ENCODE measurements at places on chromosomes 7 and 10.

DNA sequence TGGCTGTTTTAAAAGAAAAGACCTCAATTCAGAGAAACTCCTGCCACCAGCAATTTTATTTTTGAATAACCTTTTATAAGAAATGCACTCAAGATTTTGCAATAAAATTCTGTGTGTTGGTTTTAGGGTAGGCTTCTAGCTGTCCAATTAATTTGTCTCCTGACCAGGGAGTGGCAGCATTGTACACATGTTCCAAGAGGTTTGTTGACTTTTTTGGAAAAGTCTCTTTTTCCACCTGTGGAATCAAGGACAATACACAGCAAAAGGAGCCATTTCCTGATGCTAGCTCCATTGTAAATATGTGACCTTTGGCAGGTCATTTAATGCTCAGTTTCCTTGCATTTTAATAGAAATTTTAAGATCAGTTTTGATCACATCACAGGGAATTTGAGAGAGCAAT lies 1.8 kb downstream of the GIMAP5 start:
- peak; percentile 20 for DNase-seq

GRCh38 chr7:92633211-92633906 lies 43.2 kb upstream of the FAM133B start:
- no peak for DNase-seq

DNA sequence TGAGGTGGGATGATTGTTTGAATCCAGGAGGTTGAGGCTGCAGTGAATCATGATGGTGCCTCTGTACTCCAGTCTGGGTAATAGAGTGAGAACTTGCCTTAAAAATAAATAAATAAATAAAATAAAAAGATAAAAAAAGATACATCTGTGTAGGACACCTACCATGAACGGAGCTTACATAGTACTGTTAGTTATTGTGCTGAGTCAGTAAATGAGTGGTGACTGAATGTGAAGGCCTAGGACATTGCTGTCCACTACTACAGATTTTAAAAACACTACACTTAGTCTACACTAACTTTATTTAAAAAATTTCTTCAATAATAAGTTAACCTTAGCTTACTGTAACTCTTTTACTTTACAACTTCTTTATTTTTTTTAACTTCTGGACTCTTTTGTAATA lies 106.7 kb upstream of the ETV1 start:
- DNase-seq: no peak

- no peak for DNase-seq
Measured at GRCh38 chr7:27151341-27151930, 947 bp downstream of the HOXA3 start.

DNA sequence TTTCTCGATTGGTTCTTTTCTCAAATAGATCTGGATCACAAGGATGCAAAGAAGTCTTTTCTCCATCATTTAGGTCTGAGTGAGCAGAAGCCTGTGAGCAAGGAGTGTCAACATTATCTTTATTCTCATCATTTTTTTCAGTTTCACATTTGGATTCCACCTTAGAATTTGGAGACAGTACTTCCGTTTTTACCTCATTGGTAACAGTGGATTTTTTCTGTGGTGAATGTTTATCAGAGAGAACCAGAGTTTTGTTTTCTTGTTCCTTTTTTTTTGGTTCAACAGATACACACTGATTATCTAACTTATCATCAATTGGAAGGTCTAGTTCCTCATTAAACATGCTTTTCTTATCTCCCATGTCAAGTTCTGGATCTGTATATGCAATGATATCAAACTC lies 151.3 kb downstream of the GALNT11 start:
- DNase-seq: no peak

DNA sequence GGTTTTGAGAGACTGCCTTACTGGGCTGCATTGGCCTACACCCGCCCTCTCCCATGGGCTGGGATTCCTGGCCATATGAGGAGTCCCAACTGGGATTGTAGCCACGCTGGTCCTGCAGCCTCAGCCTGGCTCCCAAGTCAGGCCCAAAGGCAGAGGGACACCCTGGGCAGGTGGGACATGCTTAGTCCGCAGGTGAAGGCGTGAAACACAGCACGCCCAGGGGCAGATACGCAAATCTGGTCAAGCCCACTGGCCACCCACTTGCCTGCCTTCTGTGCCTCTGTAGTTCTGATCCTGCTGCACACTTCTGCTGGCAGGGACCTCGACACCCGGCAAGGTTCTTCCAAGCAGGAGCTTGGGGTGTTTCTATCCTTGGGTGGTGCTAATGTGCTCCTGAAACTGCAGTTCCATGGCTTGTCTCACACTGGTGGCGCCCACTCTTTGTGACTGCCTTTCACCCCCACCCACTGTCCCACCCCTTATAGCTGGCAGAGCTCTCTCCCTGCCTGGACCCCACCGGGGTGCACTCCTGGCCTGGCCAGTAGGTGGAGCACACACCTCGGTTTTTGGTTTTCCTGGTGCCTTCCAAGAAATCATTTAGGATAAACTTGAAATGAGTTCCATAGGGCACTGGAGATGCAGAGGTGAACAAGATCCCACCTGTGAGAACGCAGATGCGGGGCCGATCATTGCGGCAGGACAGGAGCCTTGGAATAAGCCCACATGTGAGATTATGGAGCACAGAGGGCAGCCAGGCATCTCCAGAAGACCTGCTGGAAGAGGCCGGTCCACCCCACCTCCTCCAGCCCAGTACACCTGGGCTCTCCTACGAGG lies 47.9 kb downstream of the MKI67 start:
- DNase-seq: no peak

DNA sequence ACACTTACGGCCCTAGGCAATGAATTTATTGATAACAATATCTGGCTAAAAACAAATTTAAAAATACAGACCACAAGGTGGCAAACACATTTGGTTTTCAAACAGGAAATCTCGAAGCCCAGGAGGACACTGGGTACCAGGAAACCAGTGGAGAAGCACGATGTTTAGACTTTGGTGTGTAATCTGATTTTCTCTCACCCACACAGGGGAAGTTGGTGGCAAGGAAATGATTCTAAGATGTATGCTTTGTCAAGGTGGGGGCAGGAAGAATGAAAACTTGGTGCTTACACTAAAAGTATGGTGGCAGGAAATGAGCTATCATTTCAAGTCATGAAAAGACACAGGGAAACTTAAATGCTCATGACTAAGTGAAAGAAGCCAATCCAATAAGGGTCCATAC lies 113.2 kb upstream of the ANKRD1 start:
- no peak for DNase-seq

DNA sequence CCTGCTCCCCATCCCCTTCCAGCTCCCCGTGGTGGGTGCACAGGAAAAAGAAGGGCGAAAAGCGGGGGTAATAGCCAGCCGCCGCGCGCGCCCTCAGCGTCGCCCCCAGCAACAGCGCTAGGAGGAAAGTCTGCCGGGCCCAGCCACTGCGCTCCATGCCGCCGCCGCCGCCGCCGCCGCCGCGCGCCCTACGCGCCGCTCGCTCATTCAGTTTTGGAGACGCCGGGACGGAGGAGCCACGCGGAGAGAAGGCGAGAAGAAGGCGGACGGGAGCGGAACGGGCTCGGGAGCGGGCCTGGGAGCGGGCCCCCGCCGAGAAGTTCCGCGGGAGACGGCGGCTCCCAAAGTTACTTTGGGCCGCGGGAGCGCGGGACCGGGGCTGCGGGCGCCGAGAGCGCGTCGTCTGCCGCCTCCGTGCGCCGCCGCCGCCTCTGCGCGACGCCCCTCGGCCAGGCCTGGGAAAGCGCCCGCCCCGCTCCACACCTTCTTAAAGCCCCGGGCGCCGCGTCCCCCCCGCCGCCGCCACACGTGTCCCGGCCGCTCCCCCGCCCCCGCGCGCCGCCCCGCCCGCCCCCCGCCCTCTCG lies at the start of gene RELN:
TSS of gene RELN (minus strand) at position 459 of the 585 bp plus-strand sequence. CDS start at position 157, 302 bp downstream.
- DNase-seq: peak; percentile 72

DNA sequence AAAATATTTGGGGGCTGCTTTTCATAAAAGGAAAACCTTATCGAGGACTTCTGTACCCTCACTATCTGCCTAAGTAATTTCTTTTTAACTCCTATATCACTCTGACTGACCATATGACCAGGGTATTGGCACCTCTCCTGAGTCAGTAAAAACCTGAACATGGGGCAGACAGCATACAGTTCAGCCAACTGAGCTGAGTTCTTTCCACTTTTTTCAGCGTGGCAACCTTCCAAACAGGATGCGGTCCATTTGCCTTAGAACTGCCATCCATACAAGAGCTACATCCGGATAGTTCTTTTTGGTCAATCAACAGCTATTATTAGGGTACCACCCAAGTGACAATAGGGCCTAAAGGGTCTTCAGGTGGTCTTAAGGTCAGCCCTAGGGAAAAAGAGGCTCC lies 122.6 kb downstream of the MARCHF5 start:
- DNase-seq: no peak

- no peak for DNase-seq
Measured at GRCh38 chr7:46675456-46675855, 754.4 kb upstream of the IGFBP3 start.

DNA sequence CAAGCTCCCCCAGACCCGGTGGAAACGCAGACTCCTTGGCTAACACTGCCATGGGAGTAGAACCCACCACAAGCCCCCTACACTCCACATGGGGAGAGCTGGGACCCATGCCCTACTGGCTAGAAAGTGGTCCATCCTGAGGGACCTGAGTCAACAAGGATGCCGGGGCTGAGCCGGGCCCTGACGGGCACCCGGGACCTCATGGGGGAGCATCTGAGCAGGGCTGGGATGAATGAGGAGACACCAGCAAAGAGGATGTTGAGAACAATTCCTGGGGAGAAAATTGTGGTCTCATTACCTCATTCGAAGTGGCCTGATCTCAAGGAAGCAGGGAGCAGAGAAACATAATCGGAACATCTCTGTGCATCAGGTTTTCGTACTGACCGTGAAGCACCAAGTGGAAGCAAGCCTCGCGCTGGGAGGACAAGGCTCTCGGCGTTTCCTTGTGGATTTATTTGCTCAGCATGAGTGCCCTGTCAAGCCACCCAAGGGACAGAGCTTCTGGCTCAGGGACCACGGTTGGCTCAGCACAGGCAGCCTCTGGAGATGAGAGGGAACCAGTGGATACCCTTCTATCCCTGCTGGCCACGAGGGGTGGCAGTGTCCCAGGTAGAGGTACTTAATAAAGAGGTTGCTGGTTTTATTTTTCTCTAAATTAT lies 132.2 kb upstream of the FAM20C start:
- DNase-seq: no peak

Measured in COR-L47 (cell line).